ENCODE measurements at places on chromosomes 6 and 20.

GRCh38 chr20:30281584-30282197 is 975.8 kb upstream of the DEFB115 start:
- DNase-seq, result no peak

DNA sequence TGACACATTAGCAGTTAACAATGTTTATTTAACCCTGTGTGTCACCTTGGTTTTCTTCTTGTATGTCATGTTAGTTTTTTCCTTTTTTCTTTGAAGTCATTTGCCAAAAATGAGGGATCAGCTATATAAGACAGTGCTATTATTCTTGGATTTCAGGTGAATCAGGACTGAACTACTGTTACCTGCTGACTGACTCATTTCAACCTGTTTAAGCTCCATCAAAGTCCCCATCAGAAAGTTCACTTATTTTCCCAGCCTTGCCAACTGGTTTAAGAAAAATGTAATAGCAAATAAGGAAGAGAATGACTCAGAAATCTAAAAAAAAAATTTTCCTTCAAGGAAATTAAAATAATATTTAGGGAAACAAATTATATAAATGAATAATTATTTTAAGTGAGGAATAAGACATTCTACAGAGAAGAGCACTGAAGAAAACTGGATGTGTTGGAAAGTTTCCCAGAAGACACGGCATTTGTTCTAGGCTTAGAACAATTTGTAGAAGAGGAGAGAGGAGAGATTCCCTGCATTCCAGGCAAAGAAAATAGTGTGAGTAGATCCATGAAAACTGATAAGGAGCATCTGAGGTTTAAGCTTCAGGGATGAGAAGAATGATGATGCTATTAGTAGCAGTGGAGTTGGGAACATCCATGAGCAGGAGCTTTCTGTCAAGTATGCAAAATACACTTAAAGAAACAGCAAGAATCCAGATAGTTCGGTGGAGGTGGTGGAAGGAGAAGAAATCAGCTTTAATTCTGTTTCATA is 84.9 kb upstream of the SIM1 start:
- DNase-seq, result no peak

DNA sequence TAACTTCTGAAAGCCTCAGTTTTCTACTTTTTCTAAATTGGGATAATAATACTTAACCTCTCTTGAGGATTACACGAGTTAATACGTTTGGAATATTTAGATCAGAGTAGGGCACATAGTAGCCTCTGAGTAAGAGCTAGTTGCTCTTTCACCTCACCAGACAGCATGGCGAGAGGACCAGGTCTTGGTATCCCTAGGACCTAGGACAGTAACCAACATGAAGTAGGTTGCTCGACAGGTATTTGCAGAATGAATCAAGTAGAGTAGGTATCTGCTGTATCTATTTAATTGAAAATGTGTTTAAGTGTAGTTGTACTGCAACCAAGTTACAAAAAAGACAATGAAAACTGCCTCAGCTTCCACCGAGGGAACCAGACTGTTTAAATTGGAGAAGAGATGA is 1.4 kb downstream of the CDC5L start:
- DNase-seq, result no peak

- no peak for DNase-seq
These were observed 462.9 kb upstream of the MARCKS start for GRCh38 chr6:113394216-113394615.

DNA sequence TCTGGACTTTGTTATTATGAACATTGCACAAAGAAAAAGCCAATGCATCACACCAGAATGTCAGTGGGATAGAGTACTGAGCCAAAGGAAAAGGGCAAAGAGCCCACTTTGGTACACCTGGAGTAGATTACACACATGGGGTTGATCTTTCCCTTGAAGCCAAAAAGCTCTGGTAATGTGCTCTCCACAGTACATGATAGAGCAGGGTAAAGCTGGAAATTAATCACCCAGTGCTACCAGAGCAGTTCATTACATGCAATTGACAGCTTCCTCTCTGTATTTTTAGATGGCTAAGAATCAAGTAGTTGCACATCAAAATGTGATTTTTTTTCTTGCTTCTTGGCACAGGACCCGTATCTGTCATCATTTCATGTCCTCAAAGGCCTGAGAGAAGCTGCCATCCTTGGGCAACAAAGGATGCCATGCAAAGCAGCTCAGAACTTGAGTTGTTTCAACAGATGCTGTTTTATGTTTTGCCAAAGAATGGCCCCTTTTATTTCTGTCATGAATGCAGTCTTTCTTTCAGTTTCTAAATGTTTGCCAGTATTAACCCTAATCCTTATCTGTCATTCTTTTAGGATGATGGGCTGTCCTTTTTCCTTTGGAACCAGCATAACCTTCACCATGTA is 88.1 kb downstream of the HDGFL1 start:
- DNase-seq, result no peak

DNA sequence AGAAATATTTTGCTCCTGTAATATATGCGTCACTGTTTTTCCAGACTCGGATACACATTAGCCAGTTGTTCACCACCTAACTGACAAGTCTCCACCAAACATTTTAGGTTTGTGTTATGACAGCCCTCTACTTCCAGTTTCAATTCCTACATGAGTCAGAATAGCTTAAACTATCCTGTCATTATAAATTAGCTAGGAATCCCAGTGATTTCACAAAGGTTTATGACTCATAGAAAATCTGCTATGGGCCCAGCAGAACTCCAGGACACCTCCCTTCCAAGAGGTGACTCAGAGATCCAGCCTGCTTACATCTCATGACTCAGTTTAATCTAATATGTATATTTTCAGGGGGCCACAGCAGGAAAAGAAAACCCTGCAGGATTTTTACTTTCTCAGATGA is 17.4 kb upstream of the PLCB4 start:
- no peak for DNase-seq

- no peak for DNase-seq
These were observed 50.0 kb upstream of the SCGN start for GRCh38 chr6:25601800-25602673.

DNA sequence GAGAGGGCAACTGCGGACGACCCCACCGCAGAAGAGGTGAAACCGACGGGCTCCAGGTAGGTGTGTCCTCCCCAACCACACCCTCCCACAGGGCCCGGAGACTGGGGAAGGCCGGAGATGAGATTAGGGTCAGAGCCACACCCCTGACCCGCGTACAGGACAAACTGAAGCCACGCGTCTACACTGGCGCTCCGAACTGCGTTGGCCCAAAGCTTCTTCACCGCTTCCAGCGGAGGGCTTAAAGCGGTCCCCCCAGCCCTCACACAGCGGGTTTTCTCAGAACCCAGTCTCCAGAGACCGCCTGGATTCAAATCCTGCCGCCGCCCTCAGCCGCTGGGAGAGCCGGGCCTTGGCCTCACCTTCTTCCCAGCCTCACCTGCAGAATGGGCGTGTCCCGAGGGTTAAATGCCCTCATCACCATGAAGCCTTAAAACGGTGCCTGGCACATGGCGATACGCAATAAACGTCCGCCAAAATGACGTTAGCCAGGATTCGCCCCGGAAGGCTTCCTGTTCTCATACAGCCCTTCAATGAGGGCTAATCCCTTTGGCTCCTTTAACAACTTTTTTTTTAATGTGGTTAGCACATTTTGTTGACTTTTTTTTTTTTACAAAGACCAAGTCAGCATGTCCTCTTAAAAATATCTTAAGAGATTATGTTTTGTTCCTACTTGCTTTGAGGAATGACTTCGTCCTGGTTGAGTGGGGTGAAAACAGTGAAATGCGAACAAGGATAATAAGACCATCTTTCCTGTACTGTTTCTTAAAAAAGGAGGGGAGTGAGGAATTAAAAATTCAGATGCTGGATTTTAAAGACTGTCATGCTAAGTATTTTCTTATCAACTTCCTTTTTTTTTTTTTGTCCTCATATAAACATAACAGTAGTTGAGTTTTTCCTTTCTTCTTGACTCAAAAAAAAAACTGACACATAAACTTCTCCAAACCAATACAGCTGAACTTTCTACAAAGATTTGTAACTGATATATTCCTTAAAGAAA is 15.1 kb upstream of the ZNF217 start:
- DNase-seq, result no peak

All from stimulated activated CD8-positive, alpha-beta memory T cell treated with anti-CD3 and anti-CD28 coated beads, Interleukin-15, amount 100 ng/mL, for 4 hours (primary cell).